ENCODE measurements at places on chromosomes 7 and 10.
A peak's percentile ranks its signal among the peaks of the same experiment; 100 is the strongest.

GRCh38 chr7:157022681-157023588 lies 12.5 kb upstream of the MNX1 start:
- DNase-seq, result peak; percentile 62

DNA sequence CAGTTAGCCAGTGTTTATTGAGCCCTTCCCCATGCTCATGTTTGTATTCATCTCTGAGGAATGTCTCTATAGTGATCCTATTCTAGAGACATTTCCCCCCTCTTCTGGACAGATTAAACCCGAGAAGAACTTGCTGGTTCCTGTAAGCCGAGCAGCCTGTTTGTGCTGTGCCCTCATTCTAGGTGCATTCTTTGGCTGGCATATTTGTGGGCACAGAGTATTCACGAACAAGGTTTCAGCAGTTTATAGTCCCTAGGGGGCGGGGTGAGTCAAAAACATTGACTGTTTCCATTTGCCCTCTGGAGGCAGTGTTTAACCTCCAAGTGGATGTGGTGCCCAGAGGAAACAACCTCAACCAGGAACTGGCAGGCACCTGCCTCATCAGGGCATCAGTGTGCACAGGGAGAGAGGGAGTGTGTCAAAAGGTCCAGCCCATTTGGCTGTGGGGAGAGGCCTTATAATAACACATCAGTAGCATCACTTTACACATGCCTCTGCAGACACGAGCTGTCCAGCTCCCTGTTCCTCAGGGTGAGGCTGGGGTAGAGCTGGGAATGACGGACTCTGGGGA lies 273.3 kb upstream of the LRGUK start:
- peak; percentile 20 for DNase-seq

DNA sequence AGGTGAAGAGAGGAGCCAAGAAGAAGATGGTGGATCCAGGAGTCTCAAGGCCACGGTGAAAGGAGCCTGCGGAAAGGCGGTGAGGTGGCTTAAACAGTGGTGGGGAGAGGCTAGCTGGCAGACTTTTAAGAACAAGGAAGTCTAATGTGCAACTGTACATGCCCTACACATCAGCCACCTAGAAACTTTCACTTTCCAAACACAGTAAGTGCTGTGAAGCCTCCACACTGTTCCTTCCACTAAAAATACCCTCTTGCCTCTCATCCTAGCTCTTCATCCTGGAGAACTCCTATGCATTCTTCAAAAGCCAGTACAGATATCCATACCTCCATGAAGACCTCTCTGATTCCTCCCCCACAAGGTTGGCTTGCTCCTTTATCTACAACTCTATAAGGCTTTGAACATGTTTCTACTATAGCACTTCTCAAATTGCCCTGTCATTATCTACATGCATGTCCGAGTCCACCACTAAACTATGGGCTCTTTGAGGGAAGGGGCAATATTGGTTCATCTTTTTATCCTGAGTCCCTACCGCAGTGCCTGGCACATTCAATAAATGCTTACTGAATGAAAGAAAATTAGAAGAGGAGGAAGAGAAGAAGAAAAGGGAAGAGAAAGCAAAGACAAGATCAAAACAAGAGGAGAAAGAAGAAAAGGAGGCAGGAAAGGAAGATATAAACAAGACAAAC lies 54.2 kb downstream of the DNAJC12 start:
- DNase-seq, result no peak

GRCh38 chr10:71342573-71343391 lies 23.7 kb downstream of the SLC29A3 start:
- DNase-seq, result no peak

GRCh38 chr7:91835091-91835825 lies 45.2 kb downstream of the MTERF1 start:
- no peak for DNase-seq

DNA sequence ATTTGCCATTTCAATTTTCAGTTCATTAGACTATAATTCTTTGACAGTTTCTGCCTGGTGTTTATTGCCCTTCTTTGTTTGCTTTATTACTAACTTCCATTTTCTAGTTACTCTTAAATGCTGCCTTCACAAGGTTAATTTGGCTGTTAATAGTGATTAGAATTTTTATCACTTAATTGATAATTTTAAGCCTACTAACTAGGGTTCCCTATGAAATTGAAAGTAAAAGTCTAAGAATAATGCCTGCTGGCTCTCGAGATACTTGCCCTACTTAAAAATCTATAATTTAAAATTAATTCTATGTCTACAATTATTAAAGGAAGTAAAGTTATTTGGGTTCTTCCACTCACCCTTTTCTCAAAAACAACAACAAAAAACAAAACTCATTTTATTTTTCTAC lies 65.3 kb downstream of the C1GALT1 start:
- DNase-seq, result no peak

DNA sequence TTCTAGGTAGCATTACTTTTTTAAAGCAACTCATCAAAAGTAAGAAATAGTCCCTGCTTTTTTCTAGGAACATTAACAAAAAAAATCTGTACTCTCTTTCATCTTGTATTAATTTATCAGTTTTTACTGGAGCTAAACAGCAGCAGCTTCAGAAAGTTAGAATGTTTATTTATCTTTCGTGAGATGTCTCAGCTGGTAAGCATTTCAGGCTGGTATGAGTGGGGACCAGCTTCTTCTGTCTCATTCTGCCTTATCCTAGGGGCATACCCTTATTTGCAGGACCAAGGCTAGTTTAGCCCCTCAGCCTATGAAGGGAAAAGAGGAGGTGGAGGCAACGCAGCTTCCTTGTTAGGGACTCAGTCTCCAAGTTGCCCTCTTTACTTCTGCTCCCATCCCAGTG lies 35.1 kb downstream of the LANCL2 start:
- DNase-seq, result no peak

DNA sequence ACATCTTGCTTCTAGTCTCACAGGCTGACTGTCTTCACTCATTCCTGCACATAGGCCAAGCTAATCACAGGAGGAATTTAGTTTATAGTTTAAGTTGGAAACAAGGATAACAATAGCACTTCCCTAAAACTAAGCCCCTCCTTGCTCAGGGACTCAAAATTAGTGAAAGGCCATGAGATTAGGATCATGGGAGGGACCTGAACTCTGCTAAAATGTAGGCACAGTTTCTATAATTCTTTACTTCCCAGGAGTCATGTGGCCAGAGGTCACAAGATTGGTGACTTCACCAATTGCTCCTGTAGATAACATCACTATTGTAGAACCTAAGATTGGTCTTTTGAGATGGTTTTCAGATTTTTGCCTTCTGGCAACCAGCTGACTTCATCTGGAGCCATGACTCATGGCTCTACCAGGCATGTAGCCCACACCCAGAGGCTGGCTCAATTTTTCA lies 14.8 kb upstream of the UPP1 start:
- no peak for DNase-seq

DNA sequence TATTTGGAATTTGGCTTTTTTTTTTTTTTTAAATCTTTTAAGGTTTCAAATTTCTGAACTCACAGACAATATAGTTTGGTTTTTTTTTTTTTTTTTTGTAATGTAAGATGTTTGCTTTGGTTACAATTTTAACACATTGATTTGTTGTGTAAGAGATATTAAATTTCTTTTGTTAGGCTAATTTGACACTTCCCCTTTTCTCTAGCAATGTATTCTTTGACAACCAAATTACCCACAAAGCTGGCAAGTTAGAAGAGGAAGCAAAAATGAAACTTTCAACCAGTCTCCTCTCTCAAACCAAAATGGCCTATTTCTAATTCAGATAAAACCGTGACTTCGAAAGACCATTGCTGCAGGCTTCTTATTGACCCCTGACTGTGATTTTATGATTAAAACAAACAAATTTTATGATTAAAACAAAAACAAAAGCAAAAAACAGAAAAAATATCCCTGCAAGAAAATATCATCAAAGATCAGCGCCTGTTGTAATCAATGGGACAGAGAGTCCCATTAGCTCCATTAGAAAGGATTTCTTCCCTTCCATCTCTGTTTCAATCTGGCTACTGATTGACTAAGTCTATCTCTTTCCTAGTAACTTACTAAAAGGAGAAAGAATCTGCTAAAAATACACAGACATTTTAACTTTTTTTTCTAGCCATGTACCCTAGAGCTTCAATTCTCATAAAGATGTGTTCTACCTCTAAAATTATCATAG lies 489.2 kb downstream of the MDFIC start:
- DNase-seq, result no peak

DNA sequence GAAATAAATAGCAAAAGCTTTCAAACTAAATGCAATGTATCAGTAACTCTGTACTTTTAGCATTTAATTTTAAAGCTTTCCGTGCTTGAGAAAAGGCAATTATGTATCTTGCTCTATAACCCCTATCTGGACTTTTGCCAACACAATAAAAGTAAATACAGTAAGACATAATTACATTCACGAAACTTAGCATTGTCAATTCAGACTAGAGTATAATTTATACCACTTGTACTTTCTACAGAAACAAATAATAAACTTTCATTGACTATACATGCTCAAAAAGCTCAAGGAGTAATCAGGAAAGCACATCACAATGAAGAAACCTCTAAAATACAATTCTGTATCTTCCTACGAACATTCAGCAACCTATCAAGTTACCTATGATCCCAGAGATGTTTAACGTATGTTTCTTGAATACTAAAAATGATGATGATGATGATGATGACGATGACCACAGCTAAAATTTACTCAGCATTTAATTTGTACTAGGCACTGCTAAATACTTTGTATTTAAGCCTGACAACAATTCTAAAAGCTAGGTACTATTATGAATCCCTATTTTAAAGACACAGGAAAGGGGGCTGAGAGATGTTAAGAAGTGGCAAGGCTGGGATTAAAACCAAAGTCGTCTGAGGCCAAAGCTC lies 44.9 kb downstream of the MINDY3 start:
- no peak for DNase-seq

DNA sequence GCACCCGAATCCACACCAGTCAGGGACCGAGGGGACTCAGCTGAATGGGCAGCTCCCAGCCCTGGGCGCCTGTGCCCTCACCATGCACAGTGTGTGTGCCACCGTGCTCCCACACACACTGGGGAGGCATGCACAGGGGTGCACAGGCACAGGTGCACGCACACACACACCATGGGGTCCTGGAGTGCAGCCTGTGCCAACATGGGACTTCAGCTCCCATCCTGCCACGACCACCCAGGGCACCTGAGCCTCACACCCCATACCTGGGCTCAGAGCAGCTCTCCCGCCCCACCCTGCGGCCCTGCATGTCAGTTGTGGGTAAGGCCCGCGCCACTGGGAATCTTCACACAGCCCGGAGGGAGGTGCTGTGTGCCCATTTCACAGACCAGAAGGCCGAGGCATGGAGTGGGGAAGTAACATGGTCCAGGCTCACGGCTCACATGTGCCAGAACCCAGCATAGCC lies 8.0 kb downstream of the ELFN1 start:
- no peak for DNase-seq

GRCh38 chr7:54964136-54964535 lies 54.7 kb upstream of the EGFR start:
- no peak for DNase-seq

- no peak for DNase-seq
Measured at GRCh38 chr10:12019283-12019971, 23.2 kb downstream of the UPF2 start.

DNA sequence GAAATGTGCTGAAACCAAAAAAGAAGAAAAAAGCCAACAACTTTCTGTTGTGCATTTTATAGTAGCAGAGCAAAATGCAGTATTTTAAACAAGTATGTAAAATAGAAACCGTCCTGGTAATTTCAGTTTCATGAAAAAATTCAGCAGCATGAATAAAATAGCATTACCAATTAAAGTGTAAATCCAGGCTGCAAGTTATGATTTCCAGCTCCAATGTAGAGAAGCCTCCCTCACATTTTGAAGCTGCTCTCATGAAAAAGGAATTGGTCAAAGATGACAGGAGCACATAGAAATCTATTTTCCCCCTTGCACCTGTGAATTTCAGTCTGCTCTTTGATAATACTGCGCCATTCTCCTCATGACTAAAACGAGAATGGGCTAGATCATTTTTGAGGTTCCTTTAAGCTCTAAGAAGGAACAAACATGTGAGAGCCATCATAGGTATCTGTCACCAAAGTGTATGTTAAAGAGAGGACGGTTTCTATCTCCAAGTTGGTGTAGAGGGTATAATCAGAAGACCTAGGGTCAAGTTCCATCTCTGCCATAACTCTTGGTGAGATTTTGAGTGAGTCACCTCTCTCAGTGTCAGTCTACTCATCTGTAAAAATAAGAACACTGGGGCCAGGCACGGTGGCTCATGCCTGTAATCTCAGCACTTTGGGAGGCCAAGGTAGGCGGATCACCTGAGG lies 107.5 kb downstream of the MTPAP start:
- DNase-seq, result no peak

GRCh38 chr7:84549409-84549808 lies 354.8 kb upstream of the SEMA3A start:
- DNase-seq, result no peak

DNA sequence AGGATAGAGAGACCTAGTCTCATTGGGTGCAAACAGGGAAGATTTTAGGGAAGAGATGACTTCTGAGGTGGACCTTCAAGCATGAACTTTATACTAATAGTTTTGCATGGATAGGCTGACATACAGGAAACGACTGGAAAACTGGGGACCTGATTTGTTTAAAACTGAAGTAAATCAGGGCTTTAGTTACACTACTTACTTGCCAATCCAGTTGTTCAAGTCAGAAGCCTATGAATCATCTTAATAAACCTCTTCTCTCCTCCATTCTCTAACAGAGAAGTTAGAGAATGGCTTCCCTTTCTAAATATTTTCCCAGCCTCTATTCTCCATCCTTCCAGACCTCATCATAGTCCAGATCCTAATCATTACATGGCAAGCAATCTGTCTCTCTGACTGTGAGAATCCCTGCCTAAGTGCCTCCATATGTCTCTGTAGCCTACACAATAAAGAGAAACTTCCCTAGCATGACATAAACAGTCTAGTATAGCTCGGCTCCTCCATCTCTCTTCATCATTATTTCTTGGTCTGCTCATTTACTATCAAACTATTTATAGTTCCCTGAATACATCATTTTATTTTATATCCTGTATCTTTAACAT lies 55.8 kb downstream of the PRKG1 start:
- DNase-seq, result no peak

DNA sequence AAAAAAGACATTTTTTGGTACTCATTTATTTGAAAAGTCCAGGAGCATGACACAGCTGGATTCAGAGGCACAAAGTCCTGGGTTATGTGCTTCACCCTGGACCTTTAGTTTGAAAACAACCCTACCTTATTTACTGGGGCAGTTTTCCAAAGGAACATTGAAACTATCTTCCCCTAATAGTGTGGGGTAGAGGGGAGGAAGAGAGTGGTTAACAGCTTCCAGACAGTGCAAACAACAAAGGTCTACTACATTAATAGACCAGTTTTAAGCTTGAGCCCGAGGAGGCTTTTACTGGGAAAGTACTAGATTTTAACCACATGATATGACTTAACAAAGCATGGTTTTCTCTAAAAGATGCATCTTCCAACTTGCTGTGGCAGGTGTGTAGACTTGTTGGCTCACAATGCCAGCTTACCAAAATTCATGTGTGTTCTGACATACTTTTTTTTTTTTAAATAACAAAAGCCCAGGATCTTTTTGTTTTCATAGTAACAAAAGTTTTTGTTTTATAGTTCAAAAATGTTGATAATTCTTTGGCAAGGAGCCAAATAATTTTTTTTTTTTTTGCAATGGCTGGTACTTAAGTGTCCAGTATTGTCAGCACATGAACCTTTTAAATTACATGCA lies 1.8 kb downstream of the GSTO1 start:
- no peak for DNase-seq
